ENCODE measurements at places on chromosomes 3 and 15.

GRCh38 chr3:195451373-195452015 lies 8.7 kb upstream of the ACAP2 start:
- no peak for DNase-seq

DNA sequence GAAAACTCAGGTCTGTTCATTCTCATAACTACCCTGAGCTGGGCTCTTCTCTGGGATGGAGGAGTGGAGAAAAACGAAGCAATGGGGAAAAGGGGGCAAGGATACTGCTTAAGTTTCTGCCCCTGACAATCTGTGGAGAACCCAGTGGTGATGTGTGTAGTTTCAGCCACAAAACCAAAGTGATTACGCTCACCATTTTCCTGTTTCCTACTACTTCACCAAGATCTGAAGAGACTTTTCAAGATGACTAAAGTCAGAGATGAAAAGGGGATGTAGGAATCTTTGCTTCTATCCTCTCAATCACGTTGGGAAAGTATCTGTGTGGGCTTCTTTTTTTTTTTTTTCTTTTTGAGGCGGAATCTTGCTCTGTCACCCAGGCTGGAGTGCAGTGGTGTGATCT lies 8.3 kb upstream of the UBE2E1 start:
- no peak for DNase-seq

- no peak for DNase-seq
Observed at GRCh38 chr15:94331731-94332130, 100.4 kb downstream of the MCTP2 start.

GRCh38 chr15:98444138-98444537 lies 204.2 kb upstream of the IGF1R start:
- no peak for DNase-seq

GRCh38 chr3:64932666-64933342 lies 245.0 kb upstream of the ADAMTS9 start:
- no peak for DNase-seq

- DNase-seq: no peak
Observed at GRCh38 chr15:47945872-47946650, 174.7 kb upstream of the SLC24A5 start.

- DNase-seq: no peak
Observed at GRCh38 chr3:110562621-110563020, 509.0 kb upstream of the NECTIN3 start.

- DNase-seq: no peak
Observed at GRCh38 chr3:60582288-60582687, 669.0 kb downstream of the FHIT start.

DNA sequence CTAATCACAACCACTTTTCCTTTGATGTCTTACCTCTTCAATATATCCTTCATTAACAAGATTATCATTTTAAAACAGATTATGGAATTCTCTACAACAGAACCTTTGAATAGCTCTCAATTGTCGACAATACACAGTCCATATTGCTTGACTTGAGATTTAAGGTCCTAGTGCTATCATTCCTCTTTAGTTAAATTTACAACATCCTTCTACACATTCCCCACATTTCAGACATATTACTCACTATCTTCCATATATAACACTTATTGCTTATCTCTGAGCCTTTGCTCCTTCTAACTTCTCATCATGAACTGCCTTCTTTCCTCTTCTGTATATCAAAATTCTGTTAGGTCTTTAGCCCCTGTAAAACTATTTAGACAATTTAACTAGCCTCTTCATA lies 247.0 kb downstream of the STXBP5L start:
- no peak for DNase-seq

GRCh38 chr3:124486324-124486723 lies 243.9 kb upstream of the UMPS start:
- no peak for DNase-seq

Data from KBM-7 (cell line).